Stimulated activated CD4-positive, alpha-beta T cell treated with anti-CD3 and anti-CD28 coated beads, TNF-alpha, amount 100 ng/mL, for 4 hours (primary cell): ENCODE measurements at places on chromosomes 2 and 18.

GRCh38 chr2:232974396-232974795, 38.7 kb downstream of the NGEF start:
- no peak for DNase-seq

- no peak for DNase-seq
Observed at GRCh38 chr18:58538604-58539386, 90.1 kb downstream of the ALPK2 start.

- no peak for DNase-seq
Observed at GRCh38 chr2:14445670-14446069, 186.8 kb upstream of the LRATD1 start.

- DNase-seq = no peak
Observed at GRCh38 chr2:218744615-218745014, 34.0 kb downstream of the TTLL4 start.

- no peak for DNase-seq
Observed at GRCh38 chr2:162381851-162382250, 37.9 kb downstream of the GCA start.

DNA sequence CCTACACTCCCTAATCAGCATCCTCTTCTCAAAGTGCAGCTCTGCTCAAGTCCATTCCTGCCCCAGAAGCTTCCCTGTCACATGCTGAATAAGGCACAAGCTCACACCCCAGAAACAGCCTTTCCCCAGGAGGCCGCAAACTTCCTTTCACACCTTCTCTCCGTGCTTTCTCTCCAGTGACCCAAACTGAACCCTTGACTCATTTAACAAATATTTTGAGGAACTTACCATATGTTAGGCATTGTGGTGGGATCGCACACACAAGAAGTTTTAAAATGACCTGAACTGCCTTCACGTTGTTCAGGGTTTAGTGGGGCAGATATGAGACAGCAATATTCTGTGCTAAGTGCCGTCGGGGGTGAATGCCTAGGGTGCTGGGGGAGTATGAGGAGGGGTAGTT, 161.3 kb downstream of the INSIG2 start:
- no peak for DNase-seq

DNA sequence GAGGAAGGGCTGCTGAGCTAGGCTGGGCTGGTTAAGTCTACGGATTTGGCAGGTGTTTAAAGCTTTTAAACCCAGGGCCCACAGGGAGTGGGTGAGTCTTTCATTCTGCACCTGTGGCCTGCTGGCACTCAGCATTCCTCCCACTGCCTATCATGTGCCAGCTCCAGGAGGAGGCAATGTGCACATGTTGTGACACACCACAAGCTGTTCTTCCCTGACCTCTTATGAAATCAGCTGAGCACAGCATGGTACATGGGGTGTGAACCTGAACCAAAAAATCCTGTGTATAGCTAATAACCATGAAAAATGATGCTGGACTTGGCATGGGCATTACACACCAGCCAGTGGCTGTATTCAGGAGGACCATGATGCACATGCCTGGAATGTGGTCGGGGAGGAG, 297.9 kb upstream of the MMADHC start:
- no peak for DNase-seq

GRCh38 chr2:14492920-14493503, 139.5 kb upstream of the LRATD1 start:
- DNase-seq = no peak

GRCh38 chr2:133652398-133652797, 84.1 kb upstream of the NCKAP5 start:
- DNase-seq = no peak

DNA sequence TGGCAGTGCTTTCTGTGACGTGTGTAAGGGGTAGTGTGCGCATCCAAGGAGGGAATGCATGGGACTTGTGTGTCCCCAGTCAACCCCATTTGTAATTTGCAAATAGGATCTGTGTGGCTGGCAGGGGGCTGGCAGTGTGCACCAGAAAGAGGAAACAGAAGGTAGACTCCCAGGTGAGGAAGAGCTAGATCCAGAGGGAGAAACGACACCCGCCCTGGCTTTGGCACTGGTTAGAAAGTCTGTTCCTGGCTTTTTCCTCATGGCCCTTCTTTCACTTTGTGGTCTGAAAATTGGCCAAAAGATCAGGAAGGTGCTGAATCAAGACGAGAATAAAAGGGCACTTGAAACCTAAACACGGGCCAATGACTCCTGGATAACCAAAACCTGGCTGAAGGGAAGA, 33.3 kb downstream of the PRKCE start:
- no peak for DNase-seq

- no peak for DNase-seq
Observed at GRCh38 chr2:25332571-25332970, 9.2 kb downstream of the DNMT3A start.

GRCh38 chr18:62182220-62182619, 4.6 kb downstream of the PIGN start:
- DNase-seq = no peak

DNA sequence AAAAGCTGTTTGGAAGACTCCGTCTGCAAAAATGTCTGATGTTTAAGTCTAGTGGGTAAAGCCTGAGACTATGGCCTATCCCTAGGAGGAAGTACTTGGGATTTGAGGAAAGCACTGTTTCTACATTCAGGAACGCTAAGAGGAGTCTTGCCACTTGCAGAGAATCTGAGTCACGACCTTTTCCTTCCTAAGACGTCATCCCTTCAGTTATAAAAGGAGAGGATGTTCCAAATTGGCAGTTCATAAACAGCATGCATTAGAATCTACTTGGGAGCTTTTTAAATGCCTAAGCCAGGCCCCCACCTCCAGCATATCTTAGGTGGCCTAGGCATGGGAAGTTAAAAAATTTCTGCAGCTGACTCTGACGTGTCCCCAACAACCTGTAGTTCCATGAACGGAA, 125.9 kb downstream of the TTC32 start:
- DNase-seq = no peak

GRCh38 chr2:107927034-107927534, 59.2 kb upstream of the SLC5A7 start:
- DNase-seq = no peak

DNA sequence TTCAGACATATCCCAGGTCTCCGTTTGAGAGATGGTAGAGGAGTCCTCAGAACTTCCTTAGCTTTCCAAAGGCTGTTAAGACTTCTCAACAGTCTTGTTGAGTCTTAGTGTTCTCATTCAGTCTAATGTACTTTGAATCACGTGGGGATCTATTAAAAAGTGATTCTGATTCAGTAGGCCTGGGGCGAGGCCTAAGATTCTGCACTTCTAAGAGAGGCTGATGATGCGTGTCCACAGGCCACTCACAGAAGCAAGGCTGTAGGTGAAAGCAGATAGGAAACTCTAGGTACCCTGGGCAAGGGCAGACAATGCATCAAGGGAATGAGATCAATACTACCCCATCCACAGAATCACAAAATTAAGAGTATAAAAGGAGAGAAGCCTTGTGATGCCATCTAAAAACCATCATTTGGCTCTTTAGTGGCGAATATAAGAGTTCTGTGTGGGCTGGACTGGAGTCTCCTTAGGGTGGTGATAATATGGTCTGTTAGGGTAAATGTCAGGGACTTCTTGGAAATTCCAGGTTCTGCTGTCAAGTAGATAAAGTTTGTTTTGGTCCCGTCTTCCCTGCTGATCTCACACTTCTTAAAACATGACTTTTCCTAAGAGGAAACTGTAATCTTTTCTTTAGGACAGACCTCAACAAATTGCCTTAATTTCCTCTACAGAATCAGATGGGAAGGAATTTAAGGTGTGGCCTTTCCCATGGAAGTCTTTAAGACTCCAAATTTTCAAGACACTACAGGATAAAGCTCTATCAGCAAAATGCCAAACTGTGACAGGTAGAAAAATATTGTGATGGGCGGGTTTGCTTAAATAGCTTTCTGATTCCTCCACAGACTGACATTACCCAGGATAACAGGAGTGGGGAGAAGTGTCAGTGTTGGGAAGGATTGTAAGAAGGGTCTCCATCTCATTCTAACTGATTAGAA, 45.7 kb upstream of the NEMP2 start:
- no peak for DNase-seq

- no peak for DNase-seq
Observed at GRCh38 chr2:217326238-217327022, 466.6 kb upstream of the TNP1 start.

DNA sequence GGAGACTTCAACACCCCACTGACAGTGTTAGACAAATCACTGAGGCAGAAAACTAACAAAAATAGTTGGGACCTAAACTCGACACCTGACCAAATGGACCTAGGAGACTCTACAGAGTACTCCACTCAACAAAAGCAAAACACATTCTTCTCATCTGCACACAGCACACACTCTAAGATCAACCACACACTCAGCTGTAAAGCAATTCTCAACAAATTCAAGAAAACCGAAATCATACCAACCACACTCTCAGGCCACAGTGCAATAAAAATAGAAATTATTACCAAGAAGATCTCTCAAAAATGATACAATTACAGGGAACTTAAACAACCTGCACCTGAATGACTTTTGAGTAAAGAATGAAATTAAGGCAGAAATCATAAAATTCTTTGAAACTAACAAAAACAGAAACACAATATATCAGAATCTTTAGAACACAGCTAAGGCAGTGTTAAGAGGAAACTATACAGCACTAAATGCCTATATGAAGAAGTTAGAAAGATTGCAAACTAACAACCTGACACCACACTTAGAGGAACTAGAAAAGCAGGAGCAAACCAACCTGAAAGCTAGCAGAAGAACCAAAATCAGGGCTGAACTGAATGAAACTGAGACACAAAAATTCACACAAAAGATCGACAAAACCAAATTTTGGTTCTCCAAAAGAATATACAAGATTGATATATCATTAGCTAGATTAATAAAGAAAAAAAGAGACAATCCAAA, 46.3 kb downstream of the RTTN start:
- DNase-seq = no peak

- DNase-seq = no peak
Observed at GRCh38 chr2:153106802-153107477, 371.6 kb downstream of the RPRM start.

DNA sequence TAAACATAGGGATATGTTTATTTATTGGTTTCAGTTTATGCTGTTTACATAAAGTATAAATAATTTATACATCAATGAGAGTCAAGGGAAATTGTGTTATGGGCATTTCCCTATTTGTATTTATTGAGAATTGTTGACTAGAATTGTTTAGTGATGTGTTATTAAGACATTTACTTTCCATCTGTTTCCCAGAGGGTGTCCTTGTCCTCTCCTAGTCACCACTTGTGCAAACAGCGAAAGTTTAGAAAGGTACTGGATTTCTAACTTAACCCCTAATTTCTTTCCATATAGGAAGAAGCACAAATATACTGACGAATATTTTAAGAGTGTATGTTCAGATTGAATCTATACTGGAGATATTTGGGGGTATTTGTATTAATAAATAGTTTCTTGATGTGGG, 6.7 kb downstream of the UBE2E3 start:
- DNase-seq = no peak

DNA sequence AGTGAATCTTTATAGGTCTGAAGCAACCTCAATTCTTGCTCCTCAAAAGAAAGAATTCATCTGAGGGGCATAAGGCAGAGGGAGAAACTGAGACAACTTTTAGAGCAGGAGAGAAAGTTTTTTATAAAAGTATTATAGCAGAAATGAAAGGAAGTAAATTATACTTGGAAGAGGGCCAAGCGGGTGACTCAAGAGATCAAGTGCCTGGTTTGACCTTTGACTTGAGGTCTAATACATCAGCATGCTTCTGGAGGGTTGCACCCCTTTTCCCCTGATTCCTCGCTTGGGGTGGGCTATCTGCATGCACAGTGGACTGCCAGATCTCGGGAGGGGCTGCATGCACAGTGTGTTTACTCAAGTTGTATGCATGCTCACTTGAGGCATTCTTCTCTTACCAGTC, 268.5 kb upstream of the LRATD1 start:
- no peak for DNase-seq

DNA sequence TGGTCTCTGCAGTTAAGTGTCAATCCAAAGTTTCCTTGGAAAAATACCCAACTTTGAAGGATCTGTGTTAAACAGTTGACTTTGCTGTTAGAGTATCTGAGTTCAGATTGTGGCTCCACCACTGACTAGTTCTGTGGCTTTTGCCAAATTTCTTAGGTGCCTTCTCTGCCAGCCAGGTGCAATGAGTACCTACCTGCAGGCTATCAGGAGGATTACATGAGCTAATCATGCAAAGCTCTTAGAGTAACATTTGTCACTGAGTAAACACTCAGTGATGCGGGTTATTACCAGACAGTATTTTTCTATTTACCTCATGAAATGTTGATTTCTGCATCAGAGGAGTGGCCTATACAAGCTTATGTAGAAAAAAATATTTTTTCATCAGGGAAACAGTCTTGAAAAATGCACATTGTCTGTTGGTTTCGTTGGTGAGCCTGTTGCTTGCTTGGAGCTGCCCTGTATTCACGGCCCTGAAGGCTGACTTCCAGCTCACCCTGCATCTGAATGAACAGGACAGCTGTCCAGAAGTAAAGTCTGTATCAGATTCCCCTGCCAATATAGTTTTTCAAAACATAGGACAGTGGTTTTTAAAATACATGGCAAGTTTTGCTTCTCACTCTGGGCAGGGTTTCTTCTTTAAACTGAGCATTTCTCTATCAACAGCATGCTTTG, 235.1 kb downstream of the CDCA7 start:
- DNase-seq = no peak

- DNase-seq = no peak
Observed at GRCh38 chr2:42795275-42795674, 2.9 kb upstream of the HAAO start.

DNA sequence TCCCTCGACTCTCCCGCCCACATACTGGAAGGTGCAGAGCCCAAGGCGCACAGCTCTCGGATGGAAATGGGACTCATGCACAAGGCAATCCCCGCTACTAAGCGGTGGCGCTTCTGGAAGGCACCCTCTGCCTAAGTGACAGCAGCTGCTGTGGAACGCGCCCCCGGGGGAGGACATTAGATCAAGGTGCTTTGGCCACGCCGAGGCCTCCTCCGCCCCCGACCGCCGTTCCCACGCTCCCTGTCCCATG, 202 bp downstream of the MCEE start:
- no peak for DNase-seq
